ENCODE measurements at places on chromosomes 3 and 15.

- DNase-seq, result peak; percentile 91
These were observed 35.3 kb upstream of the SEMA4B start for GRCh38 chr15:90165659-90166489.

GRCh38 chr15:78035861-78036476 lies 41.5 kb downstream of the TBC1D2B start:
- DNase-seq, result no peak

DNA sequence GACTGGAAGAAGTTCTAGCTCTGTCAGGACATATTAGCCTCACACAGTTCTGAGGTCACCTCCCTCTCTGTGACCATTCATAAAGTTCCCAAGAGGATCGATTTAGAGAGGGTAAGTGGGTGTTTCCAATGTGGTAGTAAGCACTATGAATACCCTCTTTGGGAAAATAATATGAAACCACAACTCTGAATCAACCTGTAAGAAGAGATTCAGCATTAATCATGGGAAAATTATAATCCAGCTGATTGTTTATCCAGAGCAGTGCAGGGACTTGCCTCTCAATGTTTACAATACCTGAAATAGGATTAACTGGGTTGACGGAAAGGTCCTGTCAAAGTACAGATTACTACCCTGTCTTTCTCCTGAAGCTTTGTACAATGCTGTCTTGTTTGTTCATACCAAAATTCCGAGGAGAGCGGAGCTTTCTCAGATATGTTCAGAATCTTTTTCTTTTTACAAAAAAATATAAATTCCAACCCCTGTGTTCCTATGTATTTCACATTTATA lies 302.9 kb upstream of the DPPA4 start:
- no peak for DNase-seq

GRCh38 chr3:72442759-72443158 lies 405.5 kb downstream of the SHQ1 start:
- no peak for DNase-seq

DNA sequence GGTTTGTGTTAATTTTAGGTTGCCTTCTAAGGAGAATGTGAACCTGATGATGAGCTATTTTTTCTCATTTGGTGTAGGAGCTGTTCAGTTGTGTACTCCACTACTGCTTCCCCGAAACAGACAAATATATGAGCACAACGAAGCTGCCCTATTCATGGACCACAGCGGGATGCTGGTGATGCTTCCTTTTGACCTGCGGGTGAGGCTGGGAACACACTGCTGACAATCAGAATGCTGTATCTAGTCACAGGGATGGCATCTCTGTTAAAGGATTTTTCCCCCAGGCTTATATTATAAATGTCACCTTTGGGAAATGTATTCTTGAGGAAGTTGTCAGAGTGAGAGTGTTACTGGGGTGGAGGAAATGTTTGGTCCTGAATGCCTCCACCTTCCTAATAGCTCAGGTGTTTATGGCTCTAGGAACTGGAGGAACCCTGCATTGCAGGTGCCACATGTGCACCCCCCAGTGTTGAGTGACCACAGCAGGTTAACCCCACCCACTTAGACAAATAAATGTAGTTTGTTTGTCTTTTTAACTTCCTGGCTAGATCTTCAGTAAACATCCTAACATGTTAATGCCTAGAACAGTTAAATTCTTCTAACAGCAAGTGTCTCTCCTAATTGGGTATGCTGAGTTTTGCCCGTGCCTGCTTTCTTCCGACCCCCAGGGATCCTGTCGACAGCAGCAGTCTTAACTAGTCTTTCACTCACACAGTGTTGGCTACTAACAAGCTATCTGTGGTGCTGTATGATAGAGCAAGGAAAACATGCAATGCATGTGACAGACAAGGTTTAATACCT lies 35.7 kb downstream of the SRP14 start:
- no peak for DNase-seq

DNA sequence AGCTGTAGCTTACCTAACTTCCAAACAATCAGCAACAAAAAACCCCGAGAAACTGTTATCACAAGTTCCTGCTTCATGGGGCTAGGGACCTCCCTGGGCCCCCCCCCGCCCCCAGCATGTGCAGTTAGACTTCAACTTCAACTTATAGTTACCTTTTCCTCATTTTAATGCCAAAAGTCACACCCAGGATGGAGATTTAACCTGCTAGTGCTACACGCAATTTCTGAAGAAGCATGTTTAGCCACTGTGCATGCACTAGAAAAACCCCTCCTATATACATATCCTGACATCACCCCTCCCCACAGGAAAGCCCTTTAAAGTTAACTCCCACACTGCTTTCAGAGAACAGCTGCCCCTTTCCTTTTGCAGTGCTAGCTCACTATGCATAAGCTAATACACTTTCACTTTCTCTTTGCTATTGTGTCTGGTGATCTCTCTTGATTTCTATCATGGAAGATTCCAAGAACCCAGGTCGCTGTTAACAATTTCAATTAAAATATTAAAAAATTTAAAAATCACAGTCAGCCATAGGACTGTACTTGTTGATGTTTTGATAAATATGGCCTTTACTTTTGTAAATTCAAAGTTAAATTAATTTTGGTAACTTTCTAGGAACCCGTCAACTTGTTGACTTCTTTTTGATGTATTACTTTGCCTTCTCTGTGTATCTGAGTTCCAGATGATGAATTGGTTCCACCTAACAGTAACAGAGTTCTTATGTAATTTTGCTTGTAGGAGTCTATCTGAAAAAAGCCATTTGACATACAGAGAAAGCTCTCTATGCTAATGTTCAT lies 75.2 kb upstream of the ACAD9 start:
- no peak for DNase-seq
